T-helper 2 cell (primary cell): ENCODE measurements at places on chromosomes 3 and 15.

- no peak for DNase-seq
Observed at GRCh38 chr15:71203586-71204474, 88.6 kb downstream of the THSD4 start.

DNA sequence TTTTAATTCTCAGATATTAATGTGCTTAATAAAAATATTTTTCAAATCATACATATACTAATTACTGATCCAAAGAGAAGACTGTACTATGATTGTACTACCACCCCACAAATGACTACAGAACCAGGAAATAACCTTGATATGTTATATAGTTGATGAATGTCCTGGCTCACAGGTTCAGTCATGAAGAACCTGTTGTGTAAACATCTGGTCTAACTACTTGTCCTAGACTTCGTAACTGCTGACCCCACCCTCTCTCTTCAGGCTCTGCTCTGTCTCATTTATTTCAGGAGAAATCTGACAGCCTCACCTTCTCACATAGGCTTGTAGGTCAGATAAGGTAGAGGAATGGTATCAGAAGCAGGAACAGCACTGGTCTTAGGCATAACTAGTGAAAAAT is 14.7 kb upstream of the CSTA start:
- no peak for DNase-seq

GRCh38 chr3:168161696-168162095 is 66.0 kb upstream of the GOLIM4 start:
- DNase-seq: no peak

DNA sequence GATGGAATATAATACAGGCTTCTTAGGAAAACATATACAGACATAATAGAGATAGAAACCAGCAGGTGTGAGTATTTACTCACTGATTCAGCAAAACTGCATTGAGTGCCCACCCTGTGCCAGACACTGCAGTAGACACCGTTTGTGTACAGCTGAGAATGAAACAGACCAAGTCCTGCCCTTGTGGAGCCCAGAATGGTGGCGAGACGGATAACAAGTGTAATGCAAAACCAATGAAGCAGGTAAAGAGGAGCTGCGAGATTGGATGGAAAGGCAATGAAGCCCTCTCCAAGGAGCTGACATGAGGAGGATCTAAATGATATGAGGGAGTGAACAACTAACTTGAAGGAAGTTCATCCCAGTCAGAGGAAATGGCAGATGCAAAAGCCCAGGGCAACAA is 256.4 kb downstream of the MEX3B start:
- DNase-seq: no peak

GRCh38 chr3:81303321-81303720 is 458.1 kb downstream of the GBE1 start:
- DNase-seq: no peak

DNA sequence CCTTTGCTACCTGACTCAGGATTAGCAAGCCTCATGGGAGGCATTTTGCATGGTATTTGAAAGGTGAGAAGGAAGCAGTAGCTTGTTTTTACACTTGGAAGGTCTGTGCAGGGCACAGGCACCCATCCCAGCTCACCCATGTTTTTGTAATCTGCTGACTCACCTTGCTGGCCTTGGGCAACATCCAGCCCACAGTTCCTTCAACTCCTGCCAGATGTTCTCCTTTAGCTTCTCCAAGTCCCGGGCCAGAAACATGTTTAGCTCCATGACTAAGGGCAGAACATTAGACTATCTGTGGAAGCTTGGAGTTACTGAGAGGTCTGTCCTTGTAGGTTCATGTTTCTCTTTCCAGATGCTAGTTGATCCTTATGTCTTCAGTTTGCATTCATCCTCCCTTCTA is 12.4 kb upstream of the ZNF770 start:
- DNase-seq: no peak
